ENCODE measurements at places on chromosomes 7 and 10. TPM values are rescaled to one million over a fixed set of nuclear protein-coding genes. Genes with fewer than 3 reads are reported as not detected.

DNA sequence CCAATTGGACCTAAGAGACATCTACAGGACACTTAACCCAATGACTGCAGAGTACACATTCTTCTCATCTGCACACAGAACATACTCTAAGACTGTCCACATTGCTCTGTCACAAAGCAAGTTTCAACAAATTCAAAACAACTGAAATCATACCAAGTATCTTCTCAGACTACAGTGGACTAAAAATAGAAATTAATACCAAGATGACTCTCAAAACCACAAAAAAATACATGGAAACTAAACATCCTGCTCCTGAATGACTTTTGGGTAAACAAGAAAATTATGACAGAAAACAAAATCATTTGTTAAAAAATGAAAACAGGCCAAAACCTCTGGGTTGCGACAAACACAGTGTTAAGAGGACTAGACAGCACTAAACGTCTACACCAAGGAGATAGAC, 24.5 kb downstream of the SNX13 start:
- H3K27ac ChIP-seq, result no peak overlapping the region
- peaks cover 3% of the 10 kb centered on the region for H3K4me1 ChIP-seq
- H3K27me3 ChIP-seq, result no peaks in the 10 kb centered on the region

The HYAL4 gene
- total RNA-seq, result not detected

GRCh38 chr7:937856-938484, 16.5 kb downstream of the ADAP1 start:
- peaks cover 2% of the 10 kb centered on the region for H3K36me3 ChIP-seq
- H3K27me3 ChIP-seq, result peaks cover 11% of the 10 kb centered on the region
- DNase-seq, result peak; percentile 29
- no peak overlapping the region for H3K27ac ChIP-seq

DNA sequence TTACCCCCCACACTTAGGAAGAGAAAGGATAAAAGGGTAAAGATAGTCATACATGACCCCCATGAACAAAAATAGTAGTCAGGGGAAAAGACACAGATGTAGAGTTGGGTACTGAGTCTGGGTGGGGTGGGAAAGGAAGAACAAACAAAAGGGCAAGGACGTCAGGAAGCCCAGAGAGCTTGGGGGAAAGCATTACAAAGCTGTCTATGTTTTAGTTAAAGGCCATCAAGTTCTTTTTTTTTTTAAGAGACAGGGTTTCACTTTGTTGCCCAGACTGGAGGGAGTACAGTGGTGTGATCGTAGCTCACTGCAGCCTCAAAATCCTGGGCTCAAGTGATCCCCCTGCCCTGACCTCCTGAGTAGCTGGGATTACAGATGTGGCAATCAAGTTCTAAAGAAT, 98.4 kb upstream of the PDLIM1 start:
- DNase-seq, result no peak
- H3K4me3 ChIP-seq, result no peak overlapping the region
- H3K27me3 ChIP-seq, result no peaks in the 10 kb centered on the region
- H3K27ac ChIP-seq, result peak overlapping the region; percentile 87

DNA sequence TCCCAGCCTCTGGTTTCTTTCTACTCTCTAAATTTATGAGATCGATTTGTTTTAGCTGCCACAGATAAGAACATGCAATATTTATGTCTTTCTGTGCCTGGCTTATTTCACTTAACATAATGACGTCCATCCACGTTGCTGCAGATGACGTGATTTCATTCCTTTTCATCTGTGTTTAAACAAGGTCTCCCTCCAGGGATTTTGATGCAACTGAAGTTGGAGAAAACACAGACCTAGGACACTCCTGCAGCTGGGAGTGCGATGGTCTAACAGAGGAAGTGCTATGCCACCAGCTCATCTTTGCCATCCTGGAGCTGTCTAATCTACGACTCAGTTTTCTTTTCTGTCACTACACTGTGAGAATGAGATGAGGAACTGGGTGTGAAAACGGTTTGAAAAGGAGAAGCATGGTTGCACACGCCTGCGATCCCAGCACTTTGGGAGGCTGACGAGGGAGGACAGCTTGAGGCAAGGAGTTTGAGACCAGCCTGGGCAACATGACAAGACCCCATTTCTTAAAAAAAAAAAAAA, 1.5 kb upstream of the KCTD7 start:
- no peak for DNase-seq
- H3K36me3 ChIP-seq, result peaks cover 2% of the 10 kb centered on the region
- peak overlapping the region; percentile 17 for H3K4me3 ChIP-seq
- H3K27ac ChIP-seq, result peak overlapping the region; percentile 45
- H3K27me3 ChIP-seq, result no peaks in the 10 kb centered on the region
- H3K4me1 ChIP-seq, result peaks cover 21% of the 10 kb centered on the region

The HDAC9 gene
- 5.9 TPM for total RNA-seq

GRCh38 chr7:108145401-108145800, 15.2 kb upstream of the LAMB4 start:
- no peaks in the 10 kb centered on the region for H3K27me3 ChIP-seq
- DNase-seq, result no peak
- no peak overlapping the region for H3K27ac ChIP-seq
- no peak overlapping the region for H3K4me3 ChIP-seq
- H3K4me1 ChIP-seq, result peaks cover 2% of the 10 kb centered on the region

The OR9A2 gene
- total RNA-seq, result not detected

- no peaks in the 10 kb centered on the region for H3K4me1 ChIP-seq
- no peaks in the 10 kb centered on the region for H3K27me3 ChIP-seq
- DNase-seq, result no peak
- no peak overlapping the region for H3K4me3 ChIP-seq
Observed at GRCh38 chr7:72249106-72249505, 163.0 kb downstream of the CALN1 start.

GRCh38 chr7:112124061-112124766, 82.0 kb downstream of the DOCK4 start:
- H3K27me3 ChIP-seq, result no peaks in the 10 kb centered on the region
- no peaks in the 10 kb centered on the region for H3K36me3 ChIP-seq
- no peak overlapping the region for H3K27ac ChIP-seq
- no peak for DNase-seq
- H3K4me1 ChIP-seq, result peaks cover 31% of the 10 kb centered on the region

DNA sequence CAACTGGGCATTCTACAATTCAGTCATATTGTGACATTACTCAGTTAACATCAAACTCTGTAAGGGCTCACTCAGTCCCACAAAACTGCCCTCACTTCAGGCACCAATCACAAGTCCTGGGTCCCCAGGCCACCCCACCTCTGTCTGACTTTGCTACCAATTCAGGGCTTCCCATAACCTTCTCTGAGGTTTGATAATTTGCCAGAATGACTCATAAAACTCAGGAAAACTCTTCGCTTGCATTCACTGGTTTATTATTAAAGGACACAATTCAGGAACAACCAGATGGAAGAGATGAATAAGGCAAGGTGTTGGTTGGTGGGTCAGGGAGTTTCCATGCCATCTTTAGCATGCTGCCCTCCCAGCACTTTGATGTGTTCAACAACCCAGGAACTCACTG, 41.3 kb downstream of the AVL9 start:
- DNase-seq, result no peak
- no peak overlapping the region for H3K4me3 ChIP-seq
- no peak overlapping the region for H3K27ac ChIP-seq
- H3K36me3 ChIP-seq, result no peaks in the 10 kb centered on the region
- peaks cover 37% of the 10 kb centered on the region for H3K4me1 ChIP-seq

GRCh38 chr10:110852255-110852896, 19.4 kb upstream of the PDCD4 start:
- peaks cover 6% of the 10 kb centered on the region for H3K4me1 ChIP-seq
- H3K4me3 ChIP-seq, result no peak overlapping the region
- DNase-seq, result no peak
- no peaks in the 10 kb centered on the region for H3K27me3 ChIP-seq
- H3K36me3 ChIP-seq, result no peaks in the 10 kb centered on the region

DNA sequence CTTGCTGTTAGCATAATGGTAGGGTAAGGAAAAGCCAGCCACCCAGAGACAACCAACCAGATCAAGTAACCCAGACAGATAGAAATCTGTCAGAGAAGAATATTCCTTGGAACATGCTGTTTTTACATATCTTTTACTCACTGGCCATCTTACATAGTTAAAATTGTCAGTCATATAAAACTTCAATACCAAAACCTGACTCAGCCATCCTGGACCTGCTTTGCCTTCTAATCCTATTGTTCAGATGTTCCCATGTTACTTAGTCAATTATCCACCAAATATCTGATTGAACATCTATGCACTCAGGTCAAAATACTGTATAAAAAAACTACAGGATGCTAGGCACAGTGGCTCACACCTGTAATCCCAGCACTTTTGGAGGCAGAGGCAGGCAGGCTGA, 466.5 kb upstream of the NRP1 start:
- no peak for DNase-seq
- no peaks in the 10 kb centered on the region for H3K36me3 ChIP-seq
- peak overlapping the region; percentile 3 for H3K27ac ChIP-seq
- no peak overlapping the region for H3K4me3 ChIP-seq

The ANKRD7 gene
- not detected for total RNA-seq

DNA sequence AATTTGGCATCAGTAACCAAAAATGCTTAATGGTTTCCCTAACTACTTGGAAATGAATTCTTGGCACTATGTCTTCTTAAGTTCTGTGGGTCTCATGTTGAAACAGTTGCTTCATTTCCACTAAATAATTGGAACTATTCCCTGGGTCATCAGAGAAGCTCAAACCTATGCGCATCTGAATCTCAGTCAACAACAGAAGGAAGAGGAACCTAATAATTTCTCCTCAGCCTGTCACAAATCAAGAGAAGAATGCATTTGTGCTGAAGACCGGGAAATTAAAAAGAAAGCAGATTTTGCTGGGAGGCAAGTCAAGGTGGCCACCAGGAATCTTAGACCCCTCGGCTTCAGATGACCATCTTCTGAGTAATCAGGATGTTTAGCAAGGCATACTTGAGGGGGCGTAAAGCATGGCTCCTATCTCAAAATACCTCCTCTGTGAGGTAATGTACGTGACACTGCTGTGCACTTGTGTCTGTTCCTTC, 41.4 kb downstream of the TOMM7 start:
- peaks cover 14% of the 10 kb centered on the region for H3K4me1 ChIP-seq
- H3K27me3 ChIP-seq, result no peaks in the 10 kb centered on the region
- no peak for DNase-seq
- H3K27ac ChIP-seq, result no peak overlapping the region

The GPR15LG gene
- total RNA-seq, result not detected

The DDX56 gene
- 49.9 TPM for total RNA-seq

The NPFFR1 gene
- not detected for total RNA-seq

GRCh38 chr7:76358481-76359110, at the start of gene YWHAG:
TSS of gene YWHAG (minus strand) at chr7:76358991. CDS start at chr7:76358808, 183 bp downstream.
- H3K4me3 ChIP-seq, result peak within 1 kb of the TSS; percentile 87
- H3K4me1 ChIP-seq, result peaks cover 45% of the 10 kb centered on the region
- peak; percentile 96 for DNase-seq
- peaks cover 11% of the 10 kb centered on the region for H3K36me3 ChIP-seq
- no peaks in the 10 kb centered on the region for H3K27me3 ChIP-seq
- peak within 1 kb of the TSS; percentile 99 for H3K27ac ChIP-seq

GRCh38 chr7:25772802-25773201, 379.2 kb upstream of the NFE2L3 start:
- H3K36me3 ChIP-seq, result peaks cover 3% of the 10 kb centered on the region
- peaks cover 23% of the 10 kb centered on the region for H3K4me1 ChIP-seq
- no peak overlapping the region for H3K27ac ChIP-seq
- no peaks in the 10 kb centered on the region for H3K27me3 ChIP-seq
- DNase-seq, result no peak
- H3K4me3 ChIP-seq, result no peak overlapping the region

GRCh38 chr7:137454246-137454724, 110.8 kb upstream of the PTN start:
- peaks cover 3% of the 10 kb centered on the region for H3K36me3 ChIP-seq
- H3K27me3 ChIP-seq, result no peaks in the 10 kb centered on the region
- H3K27ac ChIP-seq, result no peak overlapping the region
- no peak for DNase-seq
- H3K4me1 ChIP-seq, result peaks cover 12% of the 10 kb centered on the region

The TCF7L2 gene
- 34.4 TPM for total RNA-seq

DNA sequence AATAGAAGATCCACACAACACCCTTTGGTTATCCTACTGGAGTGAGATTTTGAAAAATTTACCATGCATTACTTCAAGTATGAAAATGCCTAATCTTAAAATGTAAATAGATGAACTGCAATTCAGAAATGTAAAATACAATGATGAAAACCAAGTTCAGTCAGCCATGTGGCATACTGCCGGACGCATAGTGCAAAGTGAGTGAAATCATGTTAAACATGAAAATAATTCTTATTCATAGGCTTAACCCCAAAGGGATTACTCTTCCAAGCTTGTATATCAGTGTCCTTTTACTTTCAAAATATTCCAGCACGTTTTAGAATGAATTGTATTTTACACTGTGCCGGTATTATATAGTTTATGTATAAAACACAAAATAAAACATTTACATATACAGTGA, 99.8 kb downstream of the THSD7A start:
- H3K36me3 ChIP-seq, result no peaks in the 10 kb centered on the region
- H3K4me1 ChIP-seq, result no peaks in the 10 kb centered on the region
- H3K27ac ChIP-seq, result no peak overlapping the region

DNA sequence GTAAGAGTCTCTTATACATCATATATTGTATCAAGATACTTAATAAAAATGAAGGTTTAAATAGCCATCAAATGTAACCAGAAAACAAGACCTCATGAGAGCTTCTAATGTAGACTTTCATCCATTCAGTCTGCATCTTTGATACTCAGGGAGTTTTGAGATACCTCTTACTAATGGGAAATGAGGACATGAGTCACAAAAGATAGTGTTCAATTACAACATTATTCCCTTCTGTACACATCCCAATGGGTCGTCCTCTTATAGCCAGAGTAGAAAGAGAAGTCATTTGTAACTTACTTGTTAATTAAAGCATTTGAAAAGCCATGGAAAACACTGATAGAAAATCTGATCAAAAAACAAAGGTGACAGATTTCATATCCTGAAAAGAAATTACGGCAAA, 19.4 kb downstream of the SHTN1 start:
- H3K4me3 ChIP-seq, result no peak overlapping the region
- no peaks in the 10 kb centered on the region for H3K36me3 ChIP-seq
- H3K27ac ChIP-seq, result no peak overlapping the region
- DNase-seq, result no peak

The DENND11 gene
- 9.2 TPM for total RNA-seq

DNA sequence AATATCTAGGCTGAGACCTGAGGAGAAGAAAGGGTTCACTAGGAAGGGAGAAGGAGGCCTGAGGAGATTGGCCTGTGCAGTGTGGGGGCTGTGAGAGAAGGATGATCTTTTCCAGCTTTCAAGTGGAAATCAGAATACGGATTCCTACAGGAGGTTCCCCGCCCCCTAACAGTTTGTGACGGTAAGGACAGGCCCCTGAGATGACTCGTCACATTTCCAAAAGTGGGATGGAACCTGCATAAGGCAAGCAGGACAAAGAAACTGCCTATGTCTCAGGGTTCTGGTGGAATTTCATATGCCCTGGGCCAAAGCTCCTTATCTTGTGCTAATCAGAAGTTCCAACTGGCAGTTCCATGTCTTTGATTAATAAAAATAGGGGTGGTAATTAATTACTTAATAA, 275.6 kb downstream of the SNX10 start:
- no peaks in the 10 kb centered on the region for H3K4me1 ChIP-seq
- H3K27ac ChIP-seq, result no peak overlapping the region
- no peak overlapping the region for H3K4me3 ChIP-seq
- DNase-seq, result no peak
